ENCODE measurements at places on chromosomes 5 and 9. TPM values are rescaled to one million over a fixed set of nuclear protein-coding genes. Genes with fewer than 3 reads are reported as not detected.
A peak's percentile ranks its signal among the peaks of the same experiment; 100 is the strongest.

Gene GARNL3
- 17.9 TPM for total RNA-seq

Gene DMRT3
- total RNA-seq = not detected

Gene SLC22A4
- total RNA-seq = 1.7 TPM

Gene GARIN3
- not detected for total RNA-seq

GRCh38 chr9:110048403-110048975 is 159.5 kb downstream of the C9orf152 start:
- DNase-seq = peak; percentile 94

DNA sequence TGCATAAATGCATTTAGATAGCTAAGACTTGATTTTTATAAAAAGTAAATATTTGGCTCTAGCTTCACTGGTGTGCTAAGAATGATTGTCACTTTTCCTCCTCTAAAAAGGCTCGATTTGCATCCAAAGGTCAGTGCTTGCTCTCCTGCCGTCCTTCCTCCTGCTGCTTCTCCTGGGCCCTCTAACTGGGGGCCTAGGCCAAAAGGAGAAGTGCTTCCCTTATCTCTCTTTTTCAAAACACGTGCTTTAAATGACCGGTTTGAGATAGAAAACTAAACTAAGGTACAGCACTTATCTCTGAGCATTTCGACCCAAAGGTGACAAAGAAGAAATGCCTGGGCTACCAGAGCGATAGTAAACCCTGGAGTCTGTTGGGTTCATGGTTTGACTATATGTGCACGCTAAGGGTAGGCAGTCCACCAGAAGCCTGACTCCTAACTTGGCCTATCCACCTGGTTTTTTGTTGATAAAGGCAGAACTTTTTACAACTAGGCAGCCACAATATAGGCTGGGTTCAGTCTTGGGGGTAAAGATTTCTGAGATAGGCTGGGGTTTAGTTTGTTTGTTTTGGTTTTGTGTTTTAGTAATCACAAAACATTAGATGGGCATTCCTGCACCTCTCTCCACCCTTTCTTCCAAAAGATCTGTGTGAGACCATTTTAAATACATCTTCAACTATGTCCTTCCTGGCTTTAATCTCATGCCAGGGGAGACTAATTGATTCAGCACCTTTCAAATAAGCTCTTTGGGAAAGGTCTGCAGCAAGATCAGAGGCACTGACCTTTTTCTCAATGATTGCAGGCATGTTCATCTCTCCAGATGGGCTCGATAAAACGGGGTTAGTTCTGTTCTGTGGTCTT is 3.8 kb downstream of the NR2F1-AS1 start:
- no peak for DNase-seq

- DNase-seq = no peak
Observed at GRCh38 chr9:71001780-71002386, 119.5 kb downstream of the TRPM3 start.

DNA sequence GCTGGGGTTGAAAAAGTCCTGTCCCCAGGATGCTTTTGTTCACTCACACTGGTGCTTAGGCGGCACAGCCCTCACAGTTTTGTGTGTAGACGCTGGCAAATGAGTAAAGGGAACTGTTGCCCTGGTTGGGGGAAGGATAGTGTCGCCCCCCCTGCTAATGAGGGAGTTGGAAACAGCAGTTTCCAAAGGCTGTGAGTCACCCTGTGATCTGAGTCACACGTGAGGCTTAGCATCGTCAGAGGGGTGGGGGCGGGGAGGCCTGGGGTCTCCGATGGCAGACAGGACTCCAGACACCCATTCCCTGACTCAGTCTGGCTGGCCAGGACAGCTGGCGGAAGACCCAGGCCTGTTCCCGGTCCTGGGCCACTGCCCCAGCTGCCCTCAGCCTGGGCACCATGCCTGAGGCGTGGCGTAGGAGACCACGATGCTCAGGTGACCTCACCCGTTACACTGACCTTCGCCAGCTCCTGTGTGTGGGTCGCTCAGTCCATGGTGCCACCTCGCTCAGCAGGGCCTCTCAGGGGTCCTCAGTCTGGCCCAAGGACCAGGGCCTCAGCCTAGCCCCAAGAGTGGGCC is 2.9 kb downstream of the DNAJB5 start:
- no peak for DNase-seq

DNA sequence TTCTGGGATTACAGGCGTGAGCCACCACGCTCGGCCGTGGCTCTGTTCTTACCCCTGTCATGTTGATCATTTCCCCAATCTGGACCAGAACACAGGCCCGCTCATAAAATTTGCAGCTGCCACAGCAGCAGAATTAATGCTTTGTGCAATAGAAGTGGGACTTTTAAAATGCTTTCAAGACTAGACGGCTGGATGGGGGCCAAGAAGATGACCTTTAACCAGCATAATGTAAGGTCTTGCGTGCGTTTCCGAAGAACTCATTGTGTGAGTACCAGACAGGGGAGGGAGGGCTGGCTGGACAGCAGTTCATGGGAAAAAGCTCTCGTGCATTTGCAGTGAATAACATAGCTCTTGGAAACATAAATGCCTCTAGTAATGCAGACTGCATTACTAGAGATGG is 3.5 kb upstream of the WDR38 start:
- DNase-seq = no peak

DNA sequence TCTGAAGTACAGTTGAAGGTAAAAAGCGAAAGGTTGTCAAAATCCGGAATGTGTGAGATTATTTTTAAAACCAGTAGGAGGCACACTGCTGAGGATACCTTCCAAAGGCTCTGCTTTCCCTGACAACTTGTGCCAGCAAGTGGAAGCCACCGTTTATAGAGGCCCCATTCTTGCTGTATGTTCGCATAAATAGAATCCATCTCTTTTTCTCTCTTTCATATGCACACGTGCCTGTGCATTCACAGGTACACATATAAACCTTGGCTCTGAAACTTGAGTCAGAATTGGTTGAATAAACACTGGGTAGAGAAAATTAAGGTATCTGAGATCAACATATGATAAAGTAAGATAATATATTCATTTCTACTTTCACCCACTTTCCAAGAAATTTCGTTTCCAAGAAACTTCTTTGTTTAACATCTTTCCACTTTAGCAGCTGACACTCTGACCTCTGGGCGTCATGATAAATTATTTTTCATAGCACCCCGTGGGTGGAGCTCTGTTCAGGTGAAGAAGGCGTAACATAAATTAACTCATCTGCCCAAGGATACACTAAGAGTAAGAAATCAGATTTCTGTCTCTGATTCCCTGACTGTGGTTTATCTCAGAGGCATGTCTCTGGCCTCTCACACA is 63.7 kb upstream of the RICTOR start:
- no peak for DNase-seq

GRCh38 chr5:66989286-66989685 is 207.3 kb downstream of the CD180 start:
- no peak for DNase-seq

GRCh38 chr9:10697044-10697443 is 84.2 kb upstream of the PTPRD start:
- no peak for DNase-seq

- no peak for DNase-seq
Observed at GRCh38 chr9:107488375-107489143, 1.0 kb downstream of the KLF4 start.

DNA sequence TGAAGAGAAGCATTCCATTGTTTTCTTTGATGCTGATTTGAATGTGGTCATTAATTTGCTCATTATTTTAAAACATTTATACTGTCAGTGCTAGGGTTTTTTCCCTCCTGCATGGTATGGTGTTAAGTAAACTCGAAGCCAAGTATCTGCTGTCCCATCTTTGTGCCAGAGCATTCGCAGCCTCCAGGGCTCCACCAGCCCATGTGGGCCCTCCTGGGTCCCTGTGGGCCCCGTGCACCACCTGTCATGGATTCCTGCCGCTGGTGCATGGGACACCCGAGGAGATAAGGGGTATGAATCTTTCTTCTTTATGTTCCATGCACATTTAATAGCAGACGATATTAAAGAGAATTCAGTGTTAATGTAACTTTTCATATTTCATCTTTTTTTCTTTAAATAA is 95.1 kb downstream of the TRIO start:
- DNase-seq = peak; percentile 34

Measured in esophagus muscularis mucosa (tissue), 4 donors.